ENCODE measurements at places on chromosomes 3 and 15.
A peak's percentile ranks its signal among the peaks of the same experiment; 100 is the strongest.

- no peak for DNase-seq
Observed at GRCh38 chr3:130529486-130530215, 12.7 kb downstream of the COL6A6 start.

- no peak for DNase-seq
Observed at GRCh38 chr3:161430307-161430706, 59.0 kb upstream of the SPTSSB start.

DNA sequence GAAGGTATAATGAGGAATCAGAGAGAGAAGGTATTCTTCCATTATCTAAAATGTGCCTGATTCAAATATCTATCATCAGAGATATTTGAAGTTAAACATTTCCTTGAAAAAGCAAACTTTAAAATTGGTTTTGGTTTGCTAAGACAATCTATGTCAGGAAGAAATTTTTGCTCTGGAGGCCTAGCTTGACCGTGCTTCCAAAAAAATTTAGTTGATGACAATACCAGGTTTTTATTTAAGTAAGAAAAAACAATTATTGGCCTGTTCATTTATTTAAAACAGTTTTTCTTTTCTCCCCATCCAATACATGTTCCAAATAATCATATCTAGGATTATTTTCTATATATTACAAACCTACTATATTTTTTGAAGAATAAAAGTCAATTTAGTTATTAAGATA, 75.3 kb downstream of the OTOL1 start:
- no peak for DNase-seq

DNA sequence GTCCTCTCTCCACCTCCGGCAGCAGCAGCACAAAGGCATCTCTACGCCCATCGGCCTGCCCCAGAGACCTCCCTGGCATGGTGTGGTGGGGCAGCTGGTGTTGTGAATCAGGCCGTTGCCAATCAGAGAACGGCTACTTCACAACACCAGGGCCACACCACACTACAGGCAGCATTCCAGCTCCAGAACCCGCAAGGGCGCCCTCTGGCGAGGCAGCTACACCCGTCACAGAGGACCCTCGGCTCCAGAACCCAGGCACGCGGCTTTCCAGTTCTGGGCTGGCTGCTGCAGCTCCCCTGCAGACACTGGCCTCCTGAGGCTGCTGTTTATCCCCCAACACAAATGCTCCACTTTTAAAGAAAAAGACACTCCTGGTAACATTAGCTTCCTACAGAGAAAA, 127.5 kb upstream of the TOPAZ1 start:
- DNase-seq: no peak

DNA sequence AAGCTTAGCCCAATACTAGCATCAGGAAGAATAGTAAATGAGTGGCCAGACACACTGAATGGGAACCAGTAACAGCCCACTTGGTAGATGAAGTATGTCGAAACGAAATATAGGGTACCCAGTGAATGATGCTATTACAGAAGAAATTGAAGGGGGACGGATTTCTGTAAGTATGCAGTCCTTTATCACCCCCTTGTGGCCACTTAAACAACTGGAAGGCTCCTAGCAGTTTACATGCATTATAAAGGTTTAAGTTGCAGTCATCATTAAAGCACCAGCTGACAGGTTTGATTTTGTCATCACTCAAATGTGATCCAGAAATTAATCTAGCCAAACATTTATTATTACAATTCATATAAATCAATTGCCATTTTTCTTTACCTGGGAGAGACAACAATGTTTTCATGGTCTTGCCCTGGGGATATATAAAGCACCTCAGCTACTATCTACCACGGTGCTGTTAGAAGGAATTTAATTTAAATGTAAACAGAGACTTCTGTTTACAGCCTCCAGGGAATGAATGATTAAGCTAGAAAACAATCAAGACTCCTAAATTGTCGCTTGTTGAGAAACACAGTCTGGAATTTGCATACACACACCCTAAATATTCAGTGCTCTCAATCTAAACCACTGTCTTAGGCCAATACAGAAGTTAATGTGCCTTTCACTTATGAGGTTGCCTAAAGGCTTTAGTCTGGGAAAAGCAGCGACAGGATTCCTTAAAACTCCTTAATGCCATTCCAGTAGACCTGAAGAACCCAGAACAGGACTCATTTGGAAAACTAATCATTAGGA, 7.8 kb downstream of the EIF1B start:
- peak; percentile 23 for DNase-seq

GRCh38 chr3:55162031-55162795, 234.4 kb upstream of the LRTM1 start:
- DNase-seq: no peak

GRCh38 chr3:126078866-126079265, 5.1 kb downstream of the SLC41A3 start:
- no peak for DNase-seq

DNA sequence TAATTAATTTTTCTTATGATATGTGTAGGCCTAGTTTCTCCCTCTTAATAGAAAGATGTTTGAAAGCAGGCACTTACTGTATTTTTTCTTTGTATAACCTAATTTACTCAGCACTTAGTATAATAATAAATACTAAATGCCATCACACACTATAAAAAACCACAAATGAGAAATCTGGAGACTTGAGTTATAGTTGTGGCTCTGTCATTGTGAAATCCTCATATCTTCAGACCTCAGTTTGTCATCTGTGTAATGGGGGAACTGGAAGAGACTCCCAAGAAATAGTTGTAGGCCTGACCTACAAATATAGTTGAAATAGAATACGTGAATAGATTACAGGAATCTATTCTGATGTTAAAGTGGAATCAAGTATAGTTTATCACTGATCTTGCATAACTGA, 287.6 kb upstream of the DPH6 start:
- no peak for DNase-seq

DNA sequence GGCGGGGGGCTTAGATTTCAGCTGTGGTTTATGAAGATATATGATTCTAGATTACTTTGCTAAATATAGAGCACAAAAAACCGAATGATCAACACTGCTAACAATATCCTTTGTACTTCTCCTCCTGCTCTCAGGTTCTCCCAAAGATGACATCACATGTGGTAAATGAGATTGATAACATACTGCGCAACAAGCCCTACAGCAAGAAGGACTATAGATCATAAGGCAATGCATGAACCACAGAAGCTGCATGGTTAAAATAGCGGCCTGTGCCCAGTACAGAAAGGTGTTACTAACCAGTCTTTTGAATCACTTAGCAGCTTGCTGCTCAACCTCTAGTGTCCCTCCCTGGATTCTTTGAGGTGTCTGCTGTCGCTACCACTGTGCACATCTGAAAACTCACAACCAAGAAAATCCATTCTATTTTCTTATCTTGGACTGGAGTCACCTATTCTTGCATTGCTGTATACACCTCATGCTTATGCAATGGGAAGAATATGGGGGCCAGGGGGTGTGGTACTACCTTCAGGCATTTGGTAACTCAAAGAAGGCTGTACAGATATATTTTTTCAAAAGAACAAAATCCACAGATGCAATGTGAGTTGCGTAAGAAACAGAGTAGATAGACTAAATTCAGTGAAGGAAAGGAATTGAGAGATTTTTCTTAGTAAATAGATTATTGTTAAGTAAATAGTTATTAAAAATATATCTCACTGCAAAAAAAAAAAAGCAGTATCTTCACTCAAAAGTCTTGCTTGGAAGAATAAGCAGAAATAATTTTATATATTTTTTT, 18.2 kb downstream of the SSR3 start:
- no peak for DNase-seq
